ENCODE measurements at places on chromosomes 4 and X.

GRCh38 chr4:6191448-6192130 is 8.8 kb downstream of the JAKMIP1 start:
- DNase-seq = no peak

DNA sequence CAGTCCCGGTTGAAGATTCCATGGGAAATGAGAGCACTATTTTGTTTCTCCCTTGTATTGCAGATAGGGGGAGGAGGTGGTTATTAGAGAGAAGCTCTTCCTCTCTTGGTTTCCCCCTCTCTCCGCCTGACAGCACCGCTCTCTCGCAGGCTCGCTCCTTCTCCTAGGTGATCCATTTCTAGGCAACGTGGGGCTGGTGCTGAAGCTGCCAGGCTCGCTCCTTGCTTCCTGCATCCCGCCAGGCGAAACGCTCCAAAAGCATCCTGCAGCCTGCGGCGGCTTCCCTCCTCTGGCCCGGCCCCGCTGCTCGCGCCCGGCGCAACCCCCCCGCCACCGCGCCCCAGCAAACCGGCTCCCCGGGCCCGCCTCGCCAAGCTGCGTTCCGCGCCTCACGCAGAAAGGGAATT is at the start of gene GRID2:
Gene GRID2, plus strand, starts transcription at position 346 of the 407 bp plus-strand sequence.
- DNase-seq = no peak

DNA sequence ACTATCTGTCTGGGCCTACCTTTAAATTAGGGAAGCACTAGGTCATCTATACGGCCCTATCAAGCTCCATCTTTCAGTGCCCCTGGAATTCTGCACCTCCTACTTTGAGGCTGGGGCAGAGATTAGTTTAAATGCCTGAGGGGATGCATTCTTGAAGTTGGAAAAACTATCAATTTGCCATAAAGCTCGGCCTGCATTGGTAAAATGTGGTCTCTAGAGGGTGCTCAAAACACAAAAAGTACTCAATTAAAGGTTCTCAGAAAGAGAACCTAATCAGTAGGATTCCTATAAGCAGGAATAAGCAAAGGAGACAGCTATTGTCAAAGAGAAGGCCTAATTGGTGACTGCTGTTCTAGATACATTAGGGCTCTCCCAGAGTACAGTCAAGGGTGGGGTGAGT is 111.7 kb downstream of the AMER1 start:
- no peak for DNase-seq

GRCh38 chr4:67714248-67714583 is 13.3 kb upstream of the UBA6 start:
- DNase-seq = no peak

- DNase-seq = no peak
These were observed 293.2 kb downstream of the PRR32 start for GRCh38 chrX:127112726-127113125.

DNA sequence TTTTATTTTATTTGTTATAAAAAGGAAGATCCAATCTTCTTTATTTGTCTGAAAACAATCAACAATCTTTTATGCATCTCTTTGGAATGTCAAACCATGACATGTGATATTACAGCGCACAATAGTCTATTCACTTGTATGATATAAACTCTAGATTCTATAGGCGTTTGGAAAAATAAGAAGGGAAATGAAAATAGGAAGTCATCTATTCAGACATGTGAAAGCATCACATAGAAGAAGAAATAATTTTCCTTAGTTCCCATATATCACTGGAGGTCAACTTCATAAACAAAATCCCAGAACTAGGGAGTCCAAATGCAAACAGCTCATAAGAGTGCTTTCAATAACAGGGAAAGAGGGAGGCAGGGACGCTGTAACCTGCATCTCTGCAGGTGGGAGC is 139.5 kb upstream of the RASGEF1B start:
- no peak for DNase-seq

DNA sequence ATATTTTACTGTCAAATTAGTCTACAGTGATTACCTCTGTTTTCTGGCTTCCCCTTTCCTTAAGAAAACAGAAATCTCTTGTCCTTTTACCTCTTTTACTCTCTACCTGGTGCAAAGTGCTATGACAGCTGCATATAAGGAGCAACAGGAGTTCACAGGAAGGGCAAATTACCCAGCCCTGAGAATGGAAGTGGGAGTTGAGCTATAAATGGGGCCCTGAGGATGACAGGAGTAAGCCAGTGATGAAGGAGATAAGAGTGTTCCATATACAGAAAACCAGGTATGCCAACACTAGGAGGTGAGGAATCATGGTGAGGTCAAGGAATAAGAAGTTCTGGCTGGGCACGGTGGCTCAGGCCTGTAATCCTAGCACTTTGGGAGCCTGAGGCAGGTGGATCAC is 4.5 kb upstream of the HSD17B13 start:
- no peak for DNase-seq

DNA sequence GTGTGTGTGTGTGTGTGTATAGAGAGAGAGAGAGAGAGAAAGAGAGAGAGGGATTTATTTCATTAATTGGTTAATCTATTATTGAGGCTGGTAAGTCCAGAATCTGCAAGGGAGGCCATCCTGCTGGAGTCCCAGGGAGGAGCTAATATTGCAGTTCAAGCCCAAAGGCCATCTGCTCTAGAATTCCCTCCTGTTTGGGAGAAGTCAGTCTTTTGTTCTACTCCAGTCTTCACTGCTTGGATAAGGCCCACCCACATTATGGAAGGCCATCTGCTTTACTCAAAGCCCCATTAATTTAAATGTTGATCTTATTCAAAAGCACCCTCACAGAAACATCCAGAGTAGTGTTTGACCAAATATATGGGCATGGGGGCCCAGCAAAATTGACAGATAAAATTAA is 317.5 kb upstream of the RASGEF1B start:
- DNase-seq = no peak

DNA sequence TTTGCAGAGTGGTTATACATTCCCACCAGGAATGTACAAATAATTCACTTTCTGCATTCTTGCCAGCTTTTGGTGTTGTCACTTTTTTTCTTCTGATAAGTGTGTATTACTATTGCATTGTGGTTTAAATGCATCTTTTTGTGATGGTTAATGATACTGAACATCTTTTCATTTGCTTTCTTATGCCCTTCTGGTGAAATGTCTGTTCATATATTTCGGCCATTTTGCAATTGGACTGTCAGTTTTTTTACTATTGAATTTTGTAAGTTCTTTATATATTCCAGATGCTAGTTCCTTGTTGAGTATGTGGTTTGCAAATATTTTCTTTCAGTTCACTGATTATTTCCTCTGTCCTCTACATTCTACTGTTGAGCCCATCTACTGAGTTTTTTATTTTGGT is 19.4 kb upstream of the BMP2K start:
- DNase-seq = no peak

GRCh38 chrX:131067846-131068745 is 9.9 kb downstream of the ARHGAP36 start:
- no peak for DNase-seq

DNA sequence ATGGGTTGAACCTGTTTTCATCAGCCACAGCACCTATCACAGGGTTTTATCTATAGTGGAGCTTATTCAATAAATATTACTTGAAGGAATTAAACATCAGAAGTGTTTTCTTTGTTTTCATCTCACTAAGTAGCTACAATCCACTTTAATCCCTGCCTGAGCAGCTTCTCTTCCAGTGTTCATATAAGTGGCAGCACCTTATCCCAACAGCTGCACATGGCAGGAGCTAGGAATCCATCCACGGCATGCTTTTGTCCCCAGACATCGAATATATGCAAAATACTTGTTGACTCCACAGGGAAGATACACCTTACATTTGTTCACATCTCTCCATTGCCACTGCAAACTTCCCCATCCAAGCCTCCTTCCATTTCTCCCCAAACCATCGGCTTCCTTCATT is 549.8 kb upstream of the FAM241A start:
- no peak for DNase-seq

GRCh38 chr4:48299560-48299959 is 29.9 kb upstream of the TEC start:
- DNase-seq = no peak

GRCh38 chr4:55386073-55386472 is 9.7 kb upstream of the TMEM165 start:
- no peak for DNase-seq

All from T-helper 22 cell (primary cell).